ENCODE measurements at places on chromosomes 1 and 21.
A peak's percentile ranks its signal among the peaks of the same experiment; 100 is the strongest.

DNA sequence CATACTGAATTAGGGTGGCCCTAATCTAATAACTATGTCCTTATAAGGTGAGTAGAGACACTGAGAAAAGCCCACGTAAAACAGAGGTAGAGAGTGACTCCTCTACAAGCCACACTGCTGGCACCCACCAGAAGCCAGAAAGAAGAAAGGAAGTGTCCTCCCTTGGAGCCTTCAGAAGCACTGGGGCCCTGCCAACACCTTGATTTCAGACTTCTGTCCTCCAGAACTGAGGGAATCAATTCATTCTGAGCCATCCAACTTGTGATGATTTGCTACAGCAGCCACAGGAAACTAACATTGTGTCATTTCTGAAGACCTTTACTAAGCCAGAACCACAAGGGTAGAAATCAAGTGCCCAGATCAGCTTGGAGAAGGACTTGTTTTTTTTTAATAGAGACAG, 15.0 kb downstream of the GNB1 start:
- no peak for DNase-seq

DNA sequence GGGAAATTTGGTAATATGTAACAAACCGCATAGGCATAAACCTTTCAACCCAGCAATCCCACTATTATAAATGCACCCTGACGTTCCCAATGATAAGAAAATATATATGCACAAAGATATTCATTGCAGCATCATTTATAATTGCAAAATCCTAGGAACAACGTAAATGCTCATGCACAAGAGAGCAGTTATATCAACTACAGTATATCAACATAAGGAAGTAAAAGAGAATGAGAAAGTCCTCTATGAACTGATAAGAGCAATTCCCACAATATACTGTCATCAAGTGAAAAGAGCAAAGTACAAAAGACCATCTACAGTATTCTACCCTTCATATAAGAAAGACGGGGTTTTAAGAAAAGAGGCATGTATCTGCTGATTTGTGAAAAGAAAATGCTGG, 229.9 kb downstream of the SLC45A1 start:
- DNase-seq: no peak

GRCh38 chr1:67052741-67053534, 1.0 kb downstream of the SLC35D1 start:
- DNase-seq: peak; percentile 60

DNA sequence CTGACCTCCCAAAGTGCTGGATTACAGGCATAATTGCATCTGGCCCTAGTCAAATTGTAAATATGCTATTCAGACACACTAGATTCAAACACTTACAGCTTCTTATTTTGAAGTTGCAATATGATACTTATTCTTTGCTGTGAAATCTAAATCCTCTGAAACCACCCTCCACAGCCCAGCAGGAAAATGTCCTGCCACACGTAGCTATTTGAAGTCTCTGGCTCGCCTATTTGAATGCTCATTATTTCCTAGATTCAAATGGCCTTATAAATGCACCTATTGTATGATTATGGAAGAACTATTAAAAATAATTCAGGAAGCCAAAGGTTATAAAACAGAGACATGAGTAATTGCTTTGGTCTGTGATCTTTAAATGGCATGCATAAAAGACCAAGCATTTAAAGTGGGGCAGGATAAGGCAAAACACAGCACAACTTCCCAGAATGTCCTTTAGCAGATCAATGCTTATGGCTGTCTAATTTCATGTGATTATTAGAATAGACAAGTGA, 26.6 kb upstream of the FBXO28 start:
- no peak for DNase-seq

DNA sequence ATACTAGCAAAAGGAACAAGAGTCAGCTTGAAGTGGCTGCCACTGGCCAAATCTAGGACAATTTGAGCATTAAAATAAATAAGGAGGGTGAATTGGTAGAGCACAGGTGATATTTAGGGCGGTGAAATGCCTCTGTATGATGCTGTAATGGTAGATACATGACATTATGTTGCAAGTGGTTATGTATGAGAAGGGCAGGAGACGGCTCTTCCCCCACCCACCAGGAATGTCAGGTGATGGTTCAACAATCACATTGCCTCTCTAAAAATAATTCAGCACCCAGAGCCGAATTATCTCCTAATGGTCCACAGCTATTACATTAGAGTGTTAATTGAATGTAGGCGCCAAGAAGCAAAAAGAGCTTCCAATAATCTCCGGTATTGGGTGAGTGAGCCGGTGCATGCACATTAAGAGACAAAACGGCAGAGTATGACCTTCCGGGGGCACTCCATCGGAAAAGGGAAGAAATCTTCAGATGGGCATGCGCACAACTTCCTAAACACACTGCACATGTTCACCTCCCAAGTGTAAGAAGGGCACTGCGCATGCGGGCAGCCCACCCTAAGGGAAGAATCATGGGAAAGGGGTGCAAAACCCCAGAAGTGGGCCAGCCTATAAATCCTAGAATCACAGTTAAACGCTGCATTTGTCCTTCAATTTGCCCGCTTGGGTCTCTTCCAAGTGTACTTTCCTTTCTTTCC, 6.8 kb upstream of the IFNAR1 start:
- DNase-seq: no peak

DNA sequence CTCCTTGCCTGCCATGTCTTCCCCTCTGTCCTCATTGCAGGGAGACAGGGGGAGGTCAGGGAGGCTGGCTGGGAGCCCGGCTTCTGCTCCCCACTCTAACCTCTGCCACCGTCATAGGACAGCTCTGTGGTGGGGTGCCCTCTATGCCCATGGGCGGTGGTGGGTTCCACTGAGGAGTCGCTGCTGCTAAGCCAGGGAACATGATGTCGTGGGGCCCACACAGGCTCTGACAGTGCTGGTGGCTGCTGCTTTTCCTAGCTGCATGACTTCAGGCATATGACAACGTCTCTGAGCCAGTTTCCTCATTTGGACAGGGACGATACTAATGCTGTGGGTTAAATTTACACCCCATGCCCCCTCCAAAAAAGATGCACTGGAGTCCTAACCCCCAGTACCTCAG, 14.7 kb downstream of the KCNA10 start:
- no peak for DNase-seq

- DNase-seq: no peak
These were observed 34.1 kb downstream of the NFIA start for GRCh38 chr1:61116421-61116820.

GRCh38 chr1:175145899-175146528, 46.6 kb downstream of the KIAA0040 start:
- no peak for DNase-seq

DNA sequence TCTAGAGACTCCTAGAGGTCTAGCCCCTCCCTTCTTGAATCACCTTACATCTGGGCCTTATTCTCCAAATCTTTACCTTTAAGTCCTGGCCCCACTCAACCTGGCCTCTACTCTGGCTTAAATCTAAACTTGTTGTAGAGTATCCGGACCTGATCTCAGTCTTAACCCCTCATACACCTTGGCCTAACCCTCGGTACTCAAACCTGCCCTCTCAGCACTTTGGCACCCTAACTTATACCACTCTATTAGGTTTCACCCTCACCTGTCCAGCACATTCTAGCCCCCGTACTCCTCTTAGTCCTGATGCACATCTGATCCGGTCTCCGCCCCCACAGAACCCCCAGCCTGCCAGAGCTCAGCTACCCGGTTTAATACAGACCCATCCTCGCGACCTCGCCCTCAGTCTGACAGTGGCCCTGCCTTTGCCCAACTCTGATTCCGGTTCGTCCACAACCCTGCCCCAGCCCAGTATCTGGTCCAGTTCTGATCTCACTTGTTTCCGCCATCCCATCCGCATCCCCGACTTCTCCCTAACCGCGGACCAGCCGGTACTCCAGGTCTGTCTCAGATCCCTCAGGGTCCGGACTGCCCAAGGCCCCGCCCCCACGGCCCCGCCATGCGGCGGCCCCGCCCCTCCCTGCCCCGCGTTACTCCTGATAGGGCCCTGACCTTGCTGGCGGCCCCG, 1.5 kb downstream of the TRIM62 start:
- peak; percentile 21 for DNase-seq

GRCh38 chr1:159421821-159422220, 10.2 kb upstream of the OR10J4 start:
- DNase-seq: no peak

- no peak for DNase-seq
These were observed 19.9 kb downstream of the PLXNA2 start for GRCh38 chr1:208224192-208224713.

DNA sequence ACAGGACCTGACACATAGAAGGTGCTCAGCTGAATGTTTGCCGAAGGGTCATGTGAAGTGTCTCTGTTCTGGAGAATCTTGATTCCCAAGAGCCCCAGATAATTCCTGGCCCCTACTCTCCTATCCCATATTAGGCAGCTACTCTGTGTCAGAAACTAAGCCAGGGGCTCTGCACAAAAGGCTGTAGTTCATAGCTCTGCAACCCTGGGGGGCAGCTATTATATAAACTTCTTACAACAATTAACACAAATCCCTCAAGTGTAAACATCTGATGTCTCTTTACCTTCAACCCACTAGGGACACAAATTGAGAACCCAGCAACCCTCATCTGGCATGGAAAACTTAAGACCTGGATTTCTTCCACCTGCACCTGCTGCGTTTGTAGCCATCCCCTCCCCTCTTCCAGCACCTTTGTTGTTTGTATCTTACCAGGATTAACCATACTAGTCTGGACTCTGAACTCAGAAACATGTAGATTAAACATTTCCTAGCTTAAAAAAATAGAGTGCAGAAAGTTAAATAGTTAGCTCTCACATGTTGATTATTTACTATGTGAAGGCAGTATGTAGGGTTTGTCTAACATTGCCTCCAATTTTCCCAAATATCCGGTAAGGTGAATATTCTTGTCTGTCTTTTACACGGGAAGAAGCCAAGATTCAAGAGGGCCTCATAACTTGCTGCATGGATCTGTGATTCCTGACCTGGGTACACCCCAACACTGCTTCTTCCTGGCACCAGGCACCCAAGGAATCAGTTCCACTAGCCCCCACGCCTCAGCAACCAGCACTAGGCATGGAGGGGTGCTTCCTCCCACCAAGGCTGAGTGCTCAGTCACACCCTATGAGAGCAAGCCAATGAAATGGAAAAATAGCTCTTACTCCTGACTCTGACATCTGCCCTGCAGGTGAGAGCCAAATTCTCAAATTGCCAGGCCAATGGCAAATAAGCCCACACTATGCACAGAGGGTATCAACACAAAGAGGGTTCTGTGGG, 220.7 kb upstream of the HOOK1 start:
- DNase-seq: no peak

- no peak for DNase-seq
These were observed 9.7 kb downstream of the ZNF362 start for GRCh38 chr1:33265780-33266605.

All from activated CD8-positive, alpha-beta T cell treated with anti-CD3 and anti-CD28 coated beads, Interleukin-2, amount 10 ng/mL, durations not matched to agents 7 days and 5 days (primary cell).